Small intestine (tissue), 16 donors: ENCODE measurements at places on chromosomes 12 and 14.

DNA sequence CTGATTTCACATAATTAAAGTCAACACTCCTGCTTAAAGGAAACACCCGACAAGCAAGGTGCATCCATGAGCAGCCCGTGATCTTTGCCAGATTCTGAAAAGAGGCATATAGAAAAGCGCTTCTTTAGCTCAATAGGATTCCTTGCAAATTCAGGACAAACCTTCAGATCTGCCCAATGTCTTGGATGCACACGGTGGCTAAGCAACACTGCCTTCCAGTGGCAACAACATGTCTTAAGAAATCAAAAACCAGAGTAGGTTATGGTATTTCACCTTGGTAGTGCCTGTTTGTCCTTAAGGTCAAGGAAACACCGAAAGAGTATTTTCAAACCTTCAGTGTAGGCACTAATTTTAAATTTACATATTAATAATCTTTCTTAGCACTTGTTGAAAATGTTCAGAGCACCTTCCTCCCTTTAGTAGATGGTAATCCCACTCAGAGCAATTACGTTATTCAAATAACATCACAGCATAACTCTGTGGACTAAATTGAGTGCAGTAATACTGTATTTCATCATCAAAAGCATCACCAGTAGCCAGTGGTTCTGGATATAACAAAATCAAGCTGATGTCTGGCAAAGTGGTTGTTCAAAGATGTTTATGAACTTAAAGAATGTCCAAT lies 58.0 kb upstream of the CDKN3 start:
- DNase-seq = peak; percentile 42

GRCh38 chr12:12178559-12178958 lies 88.3 kb downstream of the LRP6 start:
- DNase-seq = no peak

GRCh38 chr14:76883447-76883846 lies 57.2 kb downstream of the LRRC74A start:
- no peak for DNase-seq

DNA sequence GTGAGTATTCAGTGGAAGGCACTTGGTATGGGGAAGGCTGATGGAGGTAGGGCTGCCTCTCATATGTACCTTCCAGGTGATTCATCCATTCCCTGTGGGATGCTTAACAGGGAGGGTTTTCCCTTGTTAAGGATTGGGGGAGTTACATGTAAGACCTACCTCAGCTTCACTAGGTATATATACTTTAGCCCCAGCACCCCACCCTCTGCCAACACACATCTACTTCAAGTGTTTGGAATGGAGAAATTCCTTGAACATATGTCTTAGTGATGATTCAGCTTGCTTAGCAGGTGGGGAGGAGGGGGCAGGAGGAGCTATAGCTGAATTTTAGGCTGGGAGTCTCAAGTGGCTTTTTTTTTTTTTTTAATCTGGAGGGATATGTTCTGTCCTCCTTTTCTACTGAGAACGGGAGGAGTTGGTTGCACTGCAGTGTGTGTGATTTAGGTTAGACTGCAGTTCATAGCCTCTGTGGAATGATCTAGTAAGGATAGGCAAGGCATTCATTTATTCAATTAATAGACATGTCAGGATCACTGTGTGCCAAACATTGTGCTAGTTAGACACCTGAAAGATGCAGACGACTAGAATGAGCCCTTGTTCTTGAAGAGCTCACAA lies 1.7 kb downstream of the PIP4K2C start:
- DNase-seq = no peak

GRCh38 chr12:83322809-83323208 lies 636.1 kb downstream of the TMTC2 start:
- no peak for DNase-seq

DNA sequence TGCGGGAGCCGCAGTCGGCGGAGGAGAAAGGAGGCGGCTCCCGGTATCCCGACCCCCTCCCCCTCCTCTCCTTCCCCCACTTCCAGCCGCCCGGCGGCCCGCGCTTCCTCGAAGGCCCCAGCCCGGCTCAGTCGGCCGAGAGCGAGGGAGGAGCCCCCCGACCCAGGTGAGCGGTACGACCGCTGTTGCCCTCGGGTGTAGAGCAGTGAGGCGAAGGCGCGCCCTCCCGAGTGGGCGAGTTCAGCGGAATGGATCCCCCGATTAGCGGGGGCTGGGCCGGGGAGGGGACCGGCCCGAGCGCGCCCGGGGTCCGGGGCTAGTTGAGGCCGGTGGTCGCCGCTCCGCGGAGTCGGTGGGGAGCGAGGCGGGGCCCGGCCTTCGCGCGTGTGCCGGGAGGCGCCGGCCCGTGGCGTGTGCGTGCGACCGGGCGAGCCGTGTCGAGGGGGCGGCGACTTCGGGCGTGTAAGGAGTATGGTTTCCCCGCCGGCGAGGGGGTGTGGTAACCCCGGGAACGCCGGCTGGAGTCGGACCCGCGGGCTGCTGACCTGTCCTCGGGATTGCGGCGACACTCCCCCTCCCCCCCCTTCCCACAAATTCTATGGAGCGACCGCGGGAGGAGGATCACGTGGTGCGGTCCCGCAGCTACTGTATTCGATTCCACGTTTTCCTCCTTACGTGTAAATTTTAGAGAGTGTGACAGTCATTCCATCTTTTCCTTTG lies 501 bp downstream of the RIMKLB start:
- DNase-seq = peak; percentile 79

DNA sequence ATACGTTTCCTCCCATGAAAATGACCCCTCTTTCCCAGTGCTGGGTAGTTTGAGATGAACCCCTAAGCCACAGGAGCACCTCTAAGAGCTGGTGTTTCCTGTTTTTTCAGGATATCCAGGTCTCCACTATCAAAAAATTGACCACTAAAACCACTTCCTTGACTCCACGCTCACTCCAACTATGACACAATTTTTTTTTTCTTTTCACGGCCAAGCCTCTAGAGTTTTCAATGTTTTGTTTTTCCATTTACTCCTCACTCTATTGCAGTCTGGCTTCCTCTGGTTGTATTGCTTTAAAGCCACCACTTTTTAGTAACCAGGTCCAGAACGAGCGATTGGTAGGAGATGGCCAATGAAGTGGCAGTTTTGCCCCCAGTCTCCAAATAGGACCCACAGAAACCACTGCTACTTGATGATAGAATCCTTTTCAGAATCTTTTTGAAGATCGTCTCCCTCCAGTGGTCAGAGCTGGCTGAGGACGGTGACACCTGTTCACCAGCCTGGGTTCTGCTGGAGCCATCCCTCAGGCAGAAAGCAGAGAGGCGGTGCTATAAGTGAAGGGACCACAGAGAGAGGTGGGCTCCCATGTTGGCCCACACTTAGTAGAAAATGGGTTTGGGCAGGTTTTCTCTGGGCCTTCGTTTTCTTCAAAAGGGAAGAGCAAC lies 454.4 kb downstream of the VRK1 start:
- no peak for DNase-seq

DNA sequence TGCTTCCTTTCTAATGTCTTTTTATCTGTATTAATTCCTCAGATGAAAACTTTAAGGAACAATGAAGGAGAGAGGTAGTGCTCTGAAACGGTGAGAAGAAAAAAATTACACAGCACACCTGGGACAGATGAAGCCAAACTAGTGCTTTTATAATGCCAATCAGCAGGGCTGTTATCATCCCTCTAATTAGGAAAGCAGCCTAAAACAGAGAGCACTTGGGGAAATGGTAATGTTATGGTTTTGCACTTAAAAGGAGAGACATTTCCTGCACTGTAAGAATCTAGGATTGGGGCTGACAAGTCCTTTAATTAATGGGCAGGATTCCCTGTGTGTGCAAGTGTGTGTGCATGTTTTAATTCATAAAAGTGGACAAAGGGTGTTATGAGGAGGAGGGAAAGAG lies 4.8 kb upstream of the LMO3 start:
- no peak for DNase-seq
